ENCODE measurements at places on chromosomes 7 and 10.

DNA sequence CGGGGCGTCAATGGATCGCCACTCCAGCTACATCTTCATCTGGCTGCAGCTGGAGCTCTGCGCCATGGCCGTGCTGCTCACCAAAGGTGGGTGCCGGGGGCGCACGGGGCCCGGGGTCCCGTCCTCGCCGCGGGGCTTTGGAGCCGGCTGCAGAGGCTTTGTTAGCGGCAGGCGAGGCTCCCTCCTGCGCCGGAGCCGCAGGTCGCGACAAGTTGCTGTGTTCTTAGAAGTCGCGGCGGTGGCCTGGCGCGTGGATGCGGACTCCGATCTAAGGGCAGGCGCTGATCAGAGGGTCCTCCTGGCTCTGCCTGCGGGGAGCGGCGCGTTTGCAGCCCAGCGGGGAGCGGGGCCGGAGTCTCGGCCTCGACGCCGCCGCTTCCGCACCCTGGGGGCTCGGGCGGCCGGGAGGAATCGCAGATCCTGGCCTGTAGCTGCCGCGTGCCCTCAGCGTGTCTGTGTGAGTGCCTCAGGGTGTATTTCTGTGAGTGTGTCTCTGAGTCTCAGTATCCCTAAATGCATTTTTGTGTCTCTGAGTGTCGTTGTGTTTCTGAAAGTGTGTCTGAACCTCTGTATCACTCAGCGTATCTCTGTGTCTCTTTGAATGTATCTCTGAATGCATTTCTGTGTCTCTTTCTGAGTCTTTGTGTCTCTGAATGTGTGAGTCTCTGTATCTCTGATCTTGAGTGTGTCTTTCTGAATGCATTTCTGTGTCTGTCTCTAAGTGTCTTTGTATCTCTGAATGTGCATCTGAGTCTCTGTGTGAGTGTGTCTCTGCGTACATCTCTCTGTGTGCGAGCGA is 766 bp downstream of the BAMBI start:
- no peak for DNase-seq

- DNase-seq: no peak
These were observed 9.8 kb downstream of the UCMA start for GRCh38 chr10:13224210-13224995.

GRCh38 chr7:133428326-133428725 is 175.4 kb downstream of the EXOC4 start:
- no peak for DNase-seq

- DNase-seq: no peak
These were observed 141.0 kb downstream of the CDH23 start for GRCh38 chr10:71537681-71538080.

Data from stimulated activated CD4-positive, alpha-beta T cell treated with anti-CD3 and anti-CD28 coated beads, TNF-alpha, amount 100 ng/mL, for 1 hour (primary cell).